ENCODE measurements at places on chromosomes 5 and 9. TPM values are rescaled to one million over a fixed set of nuclear protein-coding genes. Genes with fewer than 3 reads are reported as not detected.

LEAP2 gene
- total RNA-seq, result 2.1 TPM

LHX6 gene
- not detected for total RNA-seq

- no peak for DNase-seq
These were observed 260.9 kb downstream of the SH3GL2 start for GRCh38 chr9:17839776-17840175.

PRRX2 gene
- 0.50 TPM for total RNA-seq

DNA sequence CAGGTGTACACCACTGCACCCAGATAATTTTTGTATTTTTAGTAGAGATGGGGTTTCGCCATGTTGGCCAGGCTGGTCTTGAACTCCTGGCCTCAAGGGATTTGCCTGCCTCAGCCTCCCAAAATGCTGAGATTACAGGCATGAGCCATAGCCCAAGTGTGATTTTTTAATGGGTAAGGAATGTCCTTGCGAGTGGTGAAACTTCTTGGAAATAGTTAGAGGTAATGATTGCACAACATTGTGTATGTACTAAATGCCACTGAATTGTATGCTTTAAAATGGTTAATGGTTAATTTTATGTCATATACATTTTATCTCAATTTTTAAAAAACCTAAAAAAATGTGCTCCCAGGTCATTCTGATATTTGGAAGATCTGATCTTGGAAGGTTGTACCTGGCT, 59.9 kb upstream of the IL6ST start:
- no peak for DNase-seq

DNA sequence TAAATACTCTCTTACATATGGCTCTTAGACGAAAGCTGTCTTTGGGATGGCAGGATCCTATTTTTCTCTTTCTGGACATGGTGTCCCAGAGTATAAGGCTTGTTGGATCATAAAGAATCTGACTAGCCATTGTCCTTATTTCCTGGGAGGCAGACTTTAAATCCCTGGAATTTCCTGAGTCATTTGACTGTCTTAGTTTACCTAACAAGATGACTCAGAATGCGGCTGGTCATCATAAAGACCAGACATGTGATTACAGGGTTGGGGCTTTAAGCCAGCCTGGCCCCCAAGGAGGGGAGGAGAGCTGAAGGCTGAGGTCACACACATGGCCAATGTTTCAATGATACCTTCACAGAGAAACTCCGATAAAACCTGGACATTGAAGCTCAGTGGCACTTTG, 37.2 kb downstream of the FAM240B start:
- no peak for DNase-seq

- no peak for DNase-seq
These were observed 197.8 kb upstream of the NREP start for GRCh38 chr5:111954516-111955395.

- no peak for DNase-seq
These were observed 53.9 kb downstream of the MEF2C start for GRCh38 chr5:88829054-88829453.

TYRP1 gene
- total RNA-seq, result not detected

GRCh38 chr9:72362118-72362531, 2.9 kb downstream of the ZFAND5 start:
- DNase-seq, result no peak

PCDHB5 gene
- total RNA-seq, result 0.13 TPM

SPATA31E1 gene
- total RNA-seq, result not detected

ADAMTS19 gene
- total RNA-seq, result not detected

- no peak for DNase-seq
These were observed 58.5 kb upstream of the UBAC1 start for GRCh38 chr9:136019681-136020060.

DNA sequence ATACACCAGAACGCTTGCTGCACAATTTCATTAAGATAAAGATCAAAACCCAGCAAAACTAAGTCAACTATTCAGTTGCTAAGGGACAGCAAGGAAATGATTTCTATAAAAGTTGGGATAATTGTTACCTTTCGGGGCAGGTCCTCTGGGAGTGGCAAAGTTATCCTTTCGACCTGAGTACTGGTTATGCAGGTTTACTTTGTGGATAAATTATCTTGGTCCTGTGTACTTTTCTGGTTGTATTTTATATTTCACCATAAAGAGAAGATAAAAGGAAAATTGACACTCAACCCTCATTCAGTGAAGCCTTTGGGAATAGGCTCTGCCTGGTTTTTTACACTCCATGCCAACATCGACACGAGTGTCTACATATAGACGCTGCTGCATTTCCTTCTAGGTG, 146.5 kb downstream of the SYK start:
- DNase-seq, result no peak

PCDHB8 gene
- not detected for total RNA-seq

- no peak for DNase-seq
These were observed 21.8 kb upstream of the NINJ1 start for GRCh38 chr9:93155716-93156474.

TAS2R1 gene
- not detected for total RNA-seq

- DNase-seq, result no peak
These were observed 107.6 kb upstream of the PHYKPL start for GRCh38 chr5:178340187-178340586.

TGFBI gene
- 0.84 TPM for total RNA-seq

NUTM2G gene
- total RNA-seq, result not detected

NSG2 gene
- not detected for total RNA-seq
